ENCODE measurements at places on chromosomes 2 and 18. TPM values are rescaled to one million over a fixed set of nuclear protein-coding genes. Genes with fewer than 3 reads are reported as not detected.

Gene MAIP1
- 26.6 TPM for total RNA-seq

GRCh38 chr2:26905341-26906198 is 57.6 kb downstream of the DPYSL5 start:
- peak; percentile 12 for DNase-seq

DNA sequence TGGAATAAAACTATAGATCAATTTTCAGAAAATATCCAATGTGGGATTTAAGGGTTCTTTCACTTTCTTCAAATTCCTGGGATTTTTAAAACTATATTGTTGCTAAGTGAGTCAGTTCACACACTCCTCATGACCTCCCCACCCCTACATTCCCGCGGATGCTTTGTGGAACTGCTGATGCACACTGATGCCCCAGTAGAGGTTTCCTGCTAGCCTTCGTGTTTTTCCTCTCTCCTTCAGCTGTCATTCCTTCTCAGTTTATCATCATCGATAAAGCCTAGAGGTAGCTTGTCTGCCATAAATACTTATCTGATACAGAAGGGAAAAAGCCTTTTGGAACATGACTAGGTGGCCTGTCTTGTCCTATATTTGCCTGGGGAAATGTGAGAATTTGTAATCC is 67.4 kb upstream of the GALNT5 start:
- no peak for DNase-seq

DNA sequence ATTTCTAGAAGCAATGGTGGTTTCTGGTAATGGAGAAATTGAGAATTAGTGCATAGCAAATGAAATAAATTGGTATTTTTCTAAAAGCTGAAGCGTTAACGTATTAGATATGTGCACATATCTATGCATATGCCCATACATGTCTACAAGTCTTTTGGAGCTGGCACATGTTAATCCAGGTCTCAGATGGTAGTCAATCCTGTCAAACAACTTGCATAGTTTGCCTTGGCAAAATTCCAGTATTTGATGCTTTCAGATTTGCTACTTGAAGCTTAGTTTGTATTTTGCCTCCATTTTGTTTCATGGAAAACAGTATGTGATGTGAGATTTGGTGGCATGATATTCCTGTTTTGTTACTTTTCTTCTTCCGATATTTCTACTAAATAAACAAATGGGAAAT is 304.6 kb downstream of the PARD3B start:
- no peak for DNase-seq

Gene NGEF
- total RNA-seq, result 20.1 TPM

DNA sequence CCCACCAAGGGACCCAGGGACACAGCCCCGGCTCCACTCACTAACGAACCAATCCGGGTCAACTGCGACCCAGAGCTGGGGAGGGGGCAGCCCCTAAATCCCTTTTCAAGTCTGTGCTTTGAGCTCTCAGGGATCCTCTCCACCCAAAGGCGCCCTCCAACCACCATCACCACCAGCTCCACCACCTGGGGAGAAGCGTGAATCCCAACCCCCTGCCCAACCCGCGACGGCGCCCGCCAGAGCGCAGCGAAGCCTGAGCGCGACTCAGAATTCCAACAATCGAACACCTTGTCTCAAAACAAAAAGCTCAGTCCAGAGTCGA is 497 bp downstream of the DSC3 start:
- peak; percentile 17 for DNase-seq

Gene CNRIP1
- total RNA-seq, result 6.2 TPM

DNA sequence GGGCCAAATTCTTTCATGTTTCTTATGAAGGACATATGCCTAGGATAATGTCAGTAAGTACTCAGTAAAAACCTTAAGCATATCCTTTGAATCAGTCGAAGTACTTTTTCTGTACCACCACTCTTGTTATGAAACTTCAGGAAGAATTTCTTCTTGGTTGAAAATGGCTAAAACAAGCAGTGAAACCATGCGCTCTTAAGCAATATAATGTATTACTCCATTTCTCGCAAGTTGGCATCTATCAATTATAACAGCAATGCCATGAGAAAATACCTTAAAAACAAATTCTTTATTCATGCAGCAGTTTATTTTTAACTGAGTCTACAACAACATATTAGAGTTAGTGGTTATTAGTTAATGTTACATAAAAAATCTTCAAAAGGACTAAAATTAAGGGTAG is 41.0 kb downstream of the SLC66A3 start:
- DNase-seq, result no peak

- DNase-seq, result no peak
Observed at GRCh38 chr2:47599171-47599570, 183.8 kb upstream of the MSH6 start.

- no peak for DNase-seq
Observed at GRCh38 chr18:23342506-23342905, 110.6 kb upstream of the RIOK3 start.

Gene ADD2
- 1.1 TPM for total RNA-seq

DNA sequence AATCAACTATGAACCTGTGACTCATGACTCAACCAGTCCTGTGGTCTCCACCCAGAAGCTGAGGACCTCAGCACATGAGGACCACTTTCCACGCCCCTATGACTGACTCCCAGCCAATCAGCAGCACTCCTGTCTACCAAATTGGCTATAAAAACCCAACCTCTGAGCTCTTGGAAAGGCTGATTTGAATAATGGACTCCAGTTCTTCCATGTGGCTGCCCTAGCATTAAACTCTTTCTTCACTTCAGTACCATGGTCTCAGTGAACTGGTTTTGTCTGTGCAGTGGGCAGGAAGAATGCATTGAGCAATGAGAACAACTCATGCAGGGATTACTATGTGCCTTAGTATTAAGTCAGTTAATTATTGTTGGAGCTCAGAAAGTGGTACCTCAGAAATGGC is 78.3 kb downstream of the CMPK2 start:
- DNase-seq, result no peak

Gene IDH1
- 105 TPM for total RNA-seq

Gene NT5C1B
- not detected for total RNA-seq

Gene APOB
- total RNA-seq, result 0.55 TPM

- no peak for DNase-seq
Observed at GRCh38 chr2:156526950-156527636, 90.9 kb downstream of the GPD2 start.

DNA sequence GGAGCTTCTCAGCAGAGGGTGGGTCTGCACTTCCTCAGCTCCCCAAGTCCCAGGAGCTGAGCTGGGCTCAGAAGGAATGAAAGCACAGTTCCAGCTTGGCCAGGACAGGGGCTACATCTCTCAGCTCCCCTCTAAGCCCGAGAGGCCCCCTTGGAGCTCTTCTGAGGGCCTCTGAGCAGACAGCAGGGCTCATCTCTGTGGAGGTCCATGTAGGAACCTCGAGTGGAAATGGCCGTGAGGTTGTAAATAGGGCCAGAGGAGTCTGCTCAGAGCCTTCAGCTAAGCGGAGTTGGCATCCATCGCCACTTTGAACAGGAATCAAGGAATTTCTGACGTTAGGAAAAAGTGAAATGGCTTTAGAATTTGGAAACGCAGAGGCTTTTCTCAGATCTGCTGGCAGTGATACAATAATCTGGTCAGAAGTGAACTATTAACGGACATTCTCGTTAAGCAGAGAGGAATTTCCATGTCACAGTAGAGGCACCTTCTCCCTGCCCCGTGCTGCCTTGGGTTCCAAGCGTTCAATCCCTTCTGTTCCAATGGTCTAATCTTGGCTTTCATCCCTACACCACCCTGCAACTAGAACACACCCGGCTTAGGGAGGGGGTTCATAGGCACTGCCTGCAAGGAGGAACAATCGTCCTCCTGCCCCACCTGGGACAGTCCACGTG is 213.9 kb downstream of the NDUFA10 start:
- no peak for DNase-seq

GRCh38 chr18:63085611-63086010 is 234.0 kb downstream of the BCL2 start:
- DNase-seq, result no peak

DNA sequence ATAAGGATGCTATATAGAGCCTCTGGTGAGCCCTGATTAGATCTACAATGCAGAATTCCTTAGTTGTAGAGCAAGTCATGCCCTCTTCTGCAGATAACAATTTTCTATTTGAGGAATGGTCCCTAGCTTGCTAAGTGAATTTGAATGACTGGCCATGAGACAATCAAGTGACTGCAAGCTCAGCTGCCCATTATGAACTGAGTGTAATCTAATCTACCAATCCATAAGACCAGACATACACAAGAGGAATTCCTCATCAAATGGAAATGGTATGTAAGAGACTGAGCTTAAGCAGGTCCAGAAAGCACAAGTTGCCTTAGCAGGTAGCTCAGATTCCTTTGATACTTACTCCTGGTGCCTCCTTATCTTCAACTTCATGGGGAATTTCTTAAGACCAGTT is 4.8 kb upstream of the ANKRD44 start:
- DNase-seq, result no peak

- DNase-seq, result no peak
Observed at GRCh38 chr2:66467718-66468117, 32.8 kb downstream of the MEIS1 start.

Gene RBM44
- total RNA-seq, result 0.35 TPM

DNA sequence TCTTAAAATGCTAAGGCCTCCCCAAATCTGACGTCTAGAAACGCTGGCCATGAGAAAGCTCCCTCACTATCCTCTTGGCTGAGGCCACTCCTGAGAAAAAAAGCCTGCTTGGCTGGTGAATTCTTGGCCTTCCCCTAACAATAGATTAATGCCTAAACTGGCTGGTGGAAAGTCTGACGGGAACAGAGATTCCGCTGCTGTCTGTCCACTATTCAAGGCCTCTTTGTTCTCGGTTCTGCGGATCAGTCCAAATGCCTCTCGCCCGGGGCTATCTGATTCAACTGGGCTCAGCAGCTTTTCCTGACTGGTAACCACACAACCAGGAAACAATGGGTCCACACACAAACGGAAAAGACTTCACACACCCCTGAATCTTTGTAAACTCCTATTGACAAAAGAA is 27.2 kb downstream of the PXDN start:
- no peak for DNase-seq

- DNase-seq, result no peak
Observed at GRCh38 chr2:238466243-238466756, 39.6 kb downstream of the ASB1 start.

Gene TLX2
- total RNA-seq, result 0.17 TPM

Measured in mucosa of descending colon (tissue), 3 donors.